ENCODE measurements at places on chromosomes 5 and 9. TPM values are rescaled to one million over a fixed set of nuclear protein-coding genes. Genes with fewer than 3 reads are reported as not detected.

GRCh38 chr5:124948754-124949275 is 202.4 kb upstream of the ZNF608 start:
- DNase-seq, result no peak

GRCh38 chr9:26504057-26504456 is 388.5 kb downstream of the CAAP1 start:
- DNase-seq, result no peak

GRCh38 chr5:151257731-151258181 is 4.8 kb downstream of the GM2A start:
- peak; percentile 99 for DNase-seq

The SH3RF2 gene
- total RNA-seq, result 6.3 TPM

- no peak for DNase-seq
Observed at GRCh38 chr5:149792540-149793255, 62.6 kb downstream of the PPARGC1B start.

The WDR70 gene
- 17.9 TPM for total RNA-seq

DNA sequence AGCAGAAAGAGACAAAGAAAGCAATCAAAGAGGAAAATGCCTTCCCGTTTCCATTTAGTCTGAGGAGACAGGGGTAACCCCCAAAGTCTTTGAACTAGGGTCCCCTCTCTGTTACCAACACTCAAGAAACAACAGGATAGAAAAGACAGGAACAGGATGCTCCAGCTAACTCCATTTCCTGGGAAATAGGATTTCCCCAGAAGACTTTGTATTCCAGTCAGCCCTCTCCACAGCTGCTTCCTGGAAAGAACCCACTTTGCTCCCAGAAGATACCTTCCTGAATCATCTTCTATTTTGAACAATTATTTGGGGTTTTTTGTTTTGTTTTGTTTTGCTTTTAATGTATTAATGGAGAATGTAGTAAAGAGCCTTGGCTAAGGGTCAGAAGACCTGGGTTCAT is 56.0 kb downstream of the KLHL3 start:
- DNase-seq, result no peak

The SLC45A2 gene
- not detected for total RNA-seq

The MLANA gene
- total RNA-seq, result not detected

DNA sequence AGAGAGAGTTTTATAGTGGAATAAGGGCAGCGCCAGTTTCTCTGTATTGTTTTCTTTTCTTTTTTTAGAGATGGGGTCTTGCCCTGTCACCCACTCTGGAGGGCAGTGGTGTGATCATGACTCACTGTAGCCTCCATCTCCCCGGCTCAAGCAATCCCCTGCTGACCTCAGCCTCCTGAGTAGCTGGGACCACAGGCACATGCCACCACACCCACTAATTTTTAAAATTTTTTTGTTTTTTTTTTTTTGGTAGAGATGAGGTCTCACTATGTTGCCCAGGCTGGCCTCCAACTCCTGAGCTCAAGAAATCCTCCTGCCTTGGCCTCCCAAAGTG is 119.0 kb downstream of the PIK3R1 start:
- DNase-seq, result no peak

- no peak for DNase-seq
Observed at GRCh38 chr5:167940911-167941310, 350.5 kb upstream of the WWC1 start.

Data from bronchial epithelial cell (primary cell).